ENCODE measurements at places on chromosomes 5 and 9. TPM values are rescaled to one million over a fixed set of nuclear protein-coding genes. Genes with fewer than 3 reads are reported as not detected.

- no peak for DNase-seq
- no peak overlapping the region for H3K27ac ChIP-seq
- no peak overlapping the region for H3K4me3 ChIP-seq
Observed at GRCh38 chr9:98763986-98764745, 32.2 kb downstream of the ANKS6 start.

GRCh38 chr9:75803130-75803529, 87.3 kb upstream of the PCSK5 start:
- H3K27me3 ChIP-seq: no peaks in the 10 kb centered on the region
- no peaks in the 10 kb centered on the region for H3K36me3 ChIP-seq
- DNase-seq: no peak

DNA sequence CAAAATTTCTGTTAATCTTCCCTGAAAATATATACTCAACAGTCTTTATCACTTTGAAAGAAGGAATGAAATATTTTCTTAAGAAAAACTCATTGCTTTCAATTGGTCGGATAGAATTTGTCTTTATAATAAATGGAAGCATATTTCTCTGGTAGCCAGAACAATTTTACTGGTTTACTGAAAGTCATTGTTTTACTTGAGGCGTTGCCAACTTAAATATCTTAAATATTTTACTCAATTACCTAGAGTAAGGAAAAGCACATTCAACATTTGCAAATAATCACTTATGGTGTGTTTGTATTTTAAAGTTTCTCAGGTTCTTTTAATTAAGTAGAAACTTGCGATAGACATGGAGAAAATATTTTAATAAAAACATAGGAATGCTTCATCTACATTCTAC, 1181.7 kb downstream of the EFNA5 start:
- H3K4me3 ChIP-seq: no peak overlapping the region
- no peaks in the 10 kb centered on the region for H3K27me3 ChIP-seq
- H3K4me1 ChIP-seq: no peaks in the 10 kb centered on the region
- no peak for DNase-seq

GRCh38 chr5:151030379-151030778, 10.0 kb downstream of the GPX3 start:
- H3K4me3 ChIP-seq: no peak overlapping the region
- DNase-seq: peak; percentile 88
- peak overlapping the region; percentile 49 for H3K27ac ChIP-seq
- H3K36me3 ChIP-seq: peaks cover 89% of the 10 kb centered on the region

- peak overlapping the region; percentile 11 for H3K27ac ChIP-seq
- H3K36me3 ChIP-seq: peaks cover 17% of the 10 kb centered on the region
- H3K27me3 ChIP-seq: no peaks in the 10 kb centered on the region
- peaks cover 26% of the 10 kb centered on the region for H3K4me1 ChIP-seq
- DNase-seq: no peak
Observed at GRCh38 chr9:111925017-111925770, 28.6 kb downstream of the UGCG start.

DNA sequence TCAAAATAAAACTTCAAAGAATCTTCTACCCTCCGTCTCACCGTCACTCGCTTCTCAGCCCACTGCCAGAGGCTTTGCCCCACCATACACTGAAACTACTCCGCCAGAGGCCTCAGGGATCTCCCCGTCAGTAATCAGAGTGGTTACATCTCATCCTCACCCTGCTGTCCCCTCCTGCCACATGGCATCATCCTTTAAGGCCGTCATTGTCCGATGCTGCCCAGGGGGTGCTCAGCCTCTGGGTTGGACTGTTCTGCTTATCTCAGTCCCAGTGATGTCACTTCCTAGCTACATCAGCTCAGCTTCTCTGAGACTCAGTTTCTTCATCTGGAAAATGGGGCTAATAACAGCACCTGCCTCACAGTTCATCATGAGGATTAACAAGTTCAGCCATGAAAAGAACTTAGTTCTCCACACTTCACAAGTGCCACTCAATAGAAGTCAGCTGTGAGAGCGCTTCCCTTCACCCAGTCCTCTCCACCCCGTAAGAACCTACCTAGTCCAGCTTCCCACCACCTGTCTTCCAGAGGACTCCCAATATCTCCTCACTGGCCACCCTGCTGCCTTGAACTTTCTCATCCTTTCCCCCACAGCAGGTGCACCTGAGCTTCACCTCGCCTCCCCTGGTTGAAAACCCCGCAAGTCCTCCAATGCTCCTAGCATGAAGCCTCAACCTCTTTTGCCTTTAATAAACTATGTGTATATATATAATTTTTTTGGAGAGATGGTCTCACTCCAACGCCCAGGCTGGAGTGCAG, 2.8 kb upstream of the IL3 start:
- no peaks in the 10 kb centered on the region for H3K4me1 ChIP-seq
- no peak for DNase-seq
- H3K27me3 ChIP-seq: no peaks in the 10 kb centered on the region

DNA sequence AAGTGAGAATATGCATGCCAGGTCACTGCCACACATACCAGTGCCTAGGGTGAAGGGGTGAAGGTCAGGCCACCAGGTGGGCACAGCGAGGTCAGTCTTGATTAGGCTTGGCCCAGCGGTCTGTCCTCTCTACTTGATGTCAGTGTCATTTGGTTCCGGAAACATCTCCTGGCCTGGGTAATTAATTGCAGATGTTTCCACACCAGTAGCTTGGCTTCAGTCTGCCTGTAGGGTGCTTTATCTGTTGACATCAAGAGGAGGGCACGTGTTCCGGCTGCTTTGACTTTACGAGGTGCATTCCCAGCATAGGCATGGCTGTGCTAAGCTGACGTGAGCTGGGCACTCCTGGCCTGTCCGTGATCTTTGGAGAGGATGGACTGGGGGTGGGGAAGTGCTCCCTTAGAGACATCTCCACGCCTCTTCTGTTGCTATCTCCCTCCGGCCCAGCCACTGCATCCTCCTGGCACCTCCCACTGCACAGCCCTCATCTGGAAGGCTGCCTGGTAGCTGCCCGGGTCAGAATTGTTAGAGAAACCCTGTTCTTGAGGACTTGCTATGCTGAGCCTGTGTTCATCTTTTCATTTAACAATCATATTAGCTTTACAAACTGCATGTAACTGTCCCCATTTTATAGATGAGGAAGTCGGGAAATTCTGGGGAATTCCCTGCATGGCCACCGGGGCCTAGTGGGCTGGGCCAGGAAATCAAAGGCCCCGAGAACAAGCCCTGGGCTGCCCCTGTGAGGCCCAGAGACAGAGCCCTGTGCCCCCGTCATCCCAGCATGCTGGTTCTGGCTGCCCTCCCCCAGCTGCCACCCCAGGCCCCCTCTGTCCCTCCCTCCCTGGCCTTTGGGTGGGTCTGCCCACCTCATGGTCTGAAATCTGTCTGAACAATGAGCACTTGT, 29.1 kb downstream of the JADE2 start:
- peaks cover 46% of the 10 kb centered on the region for H3K36me3 ChIP-seq
- DNase-seq: no peak
- H3K4me1 ChIP-seq: peaks cover 43% of the 10 kb centered on the region
- H3K27me3 ChIP-seq: no peaks in the 10 kb centered on the region
- H3K27ac ChIP-seq: peak overlapping the region; percentile 35
- no peak overlapping the region for H3K4me3 ChIP-seq

DNA sequence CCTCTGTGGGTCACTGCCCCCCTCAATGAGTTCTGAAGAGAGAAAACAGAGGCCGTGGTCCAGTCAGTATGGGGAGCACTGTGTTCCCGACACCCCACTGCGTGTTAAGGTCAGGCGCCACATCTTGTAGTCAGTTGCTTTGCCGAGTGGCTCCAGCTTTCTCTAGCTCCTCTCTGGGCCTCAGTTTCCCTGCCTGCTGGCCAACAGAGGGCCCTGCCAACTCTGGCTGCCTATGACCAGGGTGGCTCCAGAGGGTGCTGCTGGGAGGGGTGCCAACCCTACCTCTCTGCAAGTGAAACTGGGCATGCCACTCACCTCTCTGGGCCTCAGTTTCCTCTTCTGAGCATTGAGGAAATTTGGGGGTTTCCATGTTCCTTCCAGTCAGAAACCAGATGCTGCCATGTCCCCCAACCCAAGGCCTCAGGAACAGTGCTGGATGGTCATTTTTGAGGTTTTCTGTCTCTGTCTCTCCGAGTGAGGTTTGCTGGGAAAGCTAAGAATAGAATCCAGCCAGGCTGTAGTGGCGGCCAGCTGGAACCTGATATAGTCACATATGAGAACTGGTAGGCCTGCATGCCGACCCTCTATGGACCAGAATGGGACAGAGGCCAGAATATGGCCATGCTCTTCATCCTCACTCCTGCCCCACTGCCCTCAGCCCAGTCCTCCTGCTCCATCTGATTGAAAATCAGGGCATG, 132.1 kb downstream of the PHF2 start:
- no peak for DNase-seq
- H3K27me3 ChIP-seq: no peaks in the 10 kb centered on the region
- no peak overlapping the region for H3K27ac ChIP-seq
- H3K4me1 ChIP-seq: no peaks in the 10 kb centered on the region
- H3K4me3 ChIP-seq: no peak overlapping the region
- no peaks in the 10 kb centered on the region for H3K36me3 ChIP-seq

GRCh38 chr5:6785861-6786180, 72.6 kb downstream of the TENT4A start:
- no peak overlapping the region for H3K27ac ChIP-seq
- H3K27me3 ChIP-seq: no peaks in the 10 kb centered on the region
- H3K4me3 ChIP-seq: no peak overlapping the region
- DNase-seq: no peak

BAAT gene
- total RNA-seq: not detected

SLIT3 gene
- 25.3 TPM for total RNA-seq

C9orf152 gene
- 14.9 TPM for total RNA-seq

DIRAS2 gene
- total RNA-seq: 0.73 TPM
